Activated B cell treated with CpG ODN at 0.5 μM for 24 hours (primary cell): ENCODE measurements at places on chromosomes 3 and 15.

DNA sequence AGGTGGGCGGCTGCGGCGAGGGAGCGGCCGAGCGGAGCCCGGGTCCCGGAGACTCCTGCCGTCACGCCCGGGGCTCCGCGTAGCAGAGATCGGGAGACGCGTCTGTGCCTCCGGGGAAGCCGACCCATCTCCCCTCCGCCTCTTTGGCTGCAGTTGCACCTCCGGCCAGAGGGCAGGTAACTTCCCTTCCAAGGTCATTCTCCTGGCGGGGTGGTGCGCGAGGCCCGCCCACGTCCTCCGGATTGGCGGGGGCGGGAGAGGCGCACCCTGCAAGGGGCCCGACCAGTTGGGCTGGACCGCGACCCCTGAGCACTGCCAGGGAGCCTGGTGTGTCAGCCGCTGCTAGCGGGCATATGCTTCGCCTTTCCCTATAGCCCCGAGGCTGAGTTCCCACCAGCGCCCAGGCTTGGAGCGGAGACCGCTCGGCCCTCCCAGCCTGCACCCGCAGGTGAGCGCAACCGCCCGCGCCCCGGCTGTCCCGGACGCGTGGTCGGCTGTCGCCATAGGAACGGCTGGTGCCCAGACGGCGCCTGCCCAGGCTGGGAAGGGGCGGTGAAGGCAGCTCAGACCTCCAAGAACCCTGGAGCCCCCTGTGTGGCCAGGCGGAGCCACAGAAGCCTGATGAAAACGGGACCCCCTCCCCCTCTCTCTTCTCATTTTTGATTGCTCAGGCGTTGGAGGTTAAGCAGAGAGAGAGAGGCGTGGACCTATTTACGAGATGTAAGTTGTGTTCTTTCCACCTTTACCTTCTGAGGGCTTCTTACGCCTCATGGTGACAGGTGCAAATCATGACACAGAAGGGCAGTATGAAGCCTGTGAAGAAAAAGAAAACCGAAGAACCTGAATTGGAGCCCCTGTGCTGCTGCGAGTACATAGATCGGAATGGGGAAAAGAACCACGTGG lies 453 bp downstream of the ZDHHC23 start:
- no peak for DNase-seq

DNA sequence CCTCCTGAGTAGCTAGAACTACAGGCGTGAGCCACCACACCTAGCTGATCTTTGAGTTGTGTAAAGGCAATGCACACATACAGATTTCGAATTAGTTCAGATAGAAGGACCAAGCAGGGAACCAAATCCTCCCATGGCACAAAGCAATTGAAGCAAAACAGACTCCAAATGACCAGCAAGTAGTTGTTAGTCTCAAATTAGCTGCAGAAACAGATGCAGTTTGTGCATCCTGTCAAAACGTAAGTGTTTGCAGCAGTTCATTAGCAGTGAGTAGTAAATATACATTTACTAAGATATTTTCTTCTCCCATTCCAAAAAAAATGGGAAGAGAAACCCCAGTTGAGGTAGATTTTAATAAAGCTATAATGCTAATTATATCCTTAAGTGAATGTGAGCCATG lies 15.8 kb upstream of the FAM174B start:
- DNase-seq, result no peak

- peak; percentile 9 for DNase-seq
Measured at GRCh38 chr15:68313501-68314410, 36.2 kb downstream of the FEM1B start.

DNA sequence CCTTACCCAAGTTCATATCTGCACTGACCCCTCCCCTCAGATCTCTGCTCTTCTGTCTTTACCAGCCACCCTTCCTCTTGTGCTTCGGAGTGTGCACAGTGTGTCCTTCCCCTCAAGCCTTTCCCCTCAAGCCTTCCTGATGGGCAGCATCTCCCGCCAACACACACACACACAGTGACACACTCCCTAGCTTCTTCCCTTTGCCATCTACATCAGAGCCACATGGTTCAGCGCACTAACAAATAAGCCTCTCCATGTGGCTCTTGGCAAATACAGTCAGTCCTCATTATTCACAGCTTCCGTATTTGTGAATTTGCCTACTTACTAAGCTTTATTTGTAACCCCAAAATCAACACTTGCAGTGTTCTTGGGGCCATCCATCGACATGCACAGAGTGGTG lies 37.5 kb downstream of the SH3BP5 start:
- DNase-seq, result no peak

DNA sequence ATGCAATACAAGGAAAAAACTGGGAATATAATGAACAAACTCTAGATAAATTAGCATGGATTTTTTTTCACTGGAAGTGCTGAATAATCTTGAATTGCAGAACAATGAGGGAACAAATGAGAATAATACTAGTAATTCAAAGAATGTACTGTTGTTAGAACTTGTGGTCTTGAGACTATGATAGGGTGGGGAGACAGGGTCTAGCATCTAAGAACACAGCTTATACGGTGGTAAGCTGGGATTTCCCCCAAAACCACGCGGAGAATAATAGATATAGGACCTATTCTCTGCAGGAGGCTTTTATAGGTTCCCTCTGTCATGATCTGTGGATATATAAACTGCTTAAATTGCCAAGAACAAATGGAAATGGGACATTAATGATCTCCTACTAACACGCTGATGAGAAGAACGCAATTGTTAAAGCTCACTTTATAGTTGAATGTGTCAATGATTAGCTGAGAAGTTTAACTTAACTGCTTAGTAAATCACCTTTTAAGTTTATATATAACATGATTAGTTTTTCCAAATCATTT lies 692.3 kb downstream of the ZPLD1 start:
- DNase-seq, result no peak

GRCh38 chr3:50089609-50089945 lies 858 bp downstream of the RBM5 start:
- DNase-seq, result no peak

DNA sequence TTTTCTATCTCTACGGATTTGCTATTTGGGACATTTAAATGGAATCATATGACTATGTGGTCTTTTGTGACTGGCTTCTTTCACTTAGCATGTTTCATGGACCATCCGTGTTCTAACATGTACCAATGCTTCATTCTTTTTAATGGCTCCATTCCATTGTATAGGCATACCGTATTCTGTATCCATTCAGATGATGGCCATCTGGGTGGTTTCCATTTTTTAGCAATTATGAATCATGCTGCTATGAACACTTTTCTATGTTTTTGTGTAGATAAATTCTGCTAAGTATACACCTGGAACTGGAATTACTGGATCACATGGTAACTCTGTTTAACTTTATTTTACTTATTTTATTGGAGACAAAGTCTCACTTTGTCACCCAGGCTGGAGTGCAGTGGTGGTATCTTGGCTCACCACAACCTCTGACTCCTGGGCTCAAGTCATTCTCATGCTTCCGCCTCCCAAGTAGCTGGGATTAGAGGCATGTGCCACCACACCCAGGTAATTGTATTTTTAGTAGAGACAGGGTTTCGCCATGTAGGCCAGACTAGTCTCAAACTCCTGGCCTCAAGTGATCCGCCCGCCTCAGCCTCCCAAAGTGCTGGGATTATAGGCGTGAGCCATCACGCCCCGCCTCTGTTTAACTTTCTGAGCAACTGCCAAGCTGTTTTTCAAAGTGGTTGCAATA lies 13.4 kb downstream of the UBP1 start:
- DNase-seq, result no peak
